Astrocyte (in vitro differentiated cells and primary cell): ENCODE measurements at places on chromosomes 2 and 18. TPM values are rescaled to one million over a fixed set of nuclear protein-coding genes. Genes with fewer than 3 reads are reported as not detected.

- DNase-seq = no peak
- peaks cover 4% of the 10 kb centered on the region for H3K4me1 ChIP-seq
- H3K27me3 ChIP-seq = no peaks in the 10 kb centered on the region
- H3K27ac ChIP-seq = no peak overlapping the region
- H3K4me3 ChIP-seq = no peak overlapping the region
Observed at GRCh38 chr2:9807555-9808305, 35.5 kb upstream of the TAF1B start.

DNA sequence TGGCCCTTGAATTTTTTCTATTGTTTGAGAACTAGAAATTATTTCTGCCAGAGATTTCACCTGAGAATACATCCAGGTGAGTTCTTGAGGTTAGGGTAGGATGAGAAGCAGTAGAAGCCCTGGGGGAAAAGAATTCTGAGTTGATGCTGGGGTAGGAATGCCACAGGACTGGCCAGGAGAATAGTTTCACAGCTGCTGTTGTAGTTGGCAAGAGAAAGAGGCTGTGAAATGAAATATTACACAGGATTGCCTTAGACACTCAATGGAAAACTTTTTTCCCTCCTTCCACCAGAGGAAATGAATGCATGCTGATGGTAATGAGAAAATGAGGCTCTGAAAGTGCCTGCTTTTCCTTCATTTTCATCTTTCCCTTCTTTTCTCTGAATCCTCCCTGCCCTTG is 54.6 kb downstream of the PRKCE start:
- no peak overlapping the region for H3K4me3 ChIP-seq
- DNase-seq = peak; percentile 16
- no peaks in the 10 kb centered on the region for H3K4me1 ChIP-seq
- peaks cover 4% of the 10 kb centered on the region for H3K27me3 ChIP-seq
- H3K27ac ChIP-seq = no peak overlapping the region
- no peaks in the 10 kb centered on the region for H3K36me3 ChIP-seq

The CLIP4 gene
- total RNA-seq = 14.7 and 18.4 TPM in 2 replicates

DNA sequence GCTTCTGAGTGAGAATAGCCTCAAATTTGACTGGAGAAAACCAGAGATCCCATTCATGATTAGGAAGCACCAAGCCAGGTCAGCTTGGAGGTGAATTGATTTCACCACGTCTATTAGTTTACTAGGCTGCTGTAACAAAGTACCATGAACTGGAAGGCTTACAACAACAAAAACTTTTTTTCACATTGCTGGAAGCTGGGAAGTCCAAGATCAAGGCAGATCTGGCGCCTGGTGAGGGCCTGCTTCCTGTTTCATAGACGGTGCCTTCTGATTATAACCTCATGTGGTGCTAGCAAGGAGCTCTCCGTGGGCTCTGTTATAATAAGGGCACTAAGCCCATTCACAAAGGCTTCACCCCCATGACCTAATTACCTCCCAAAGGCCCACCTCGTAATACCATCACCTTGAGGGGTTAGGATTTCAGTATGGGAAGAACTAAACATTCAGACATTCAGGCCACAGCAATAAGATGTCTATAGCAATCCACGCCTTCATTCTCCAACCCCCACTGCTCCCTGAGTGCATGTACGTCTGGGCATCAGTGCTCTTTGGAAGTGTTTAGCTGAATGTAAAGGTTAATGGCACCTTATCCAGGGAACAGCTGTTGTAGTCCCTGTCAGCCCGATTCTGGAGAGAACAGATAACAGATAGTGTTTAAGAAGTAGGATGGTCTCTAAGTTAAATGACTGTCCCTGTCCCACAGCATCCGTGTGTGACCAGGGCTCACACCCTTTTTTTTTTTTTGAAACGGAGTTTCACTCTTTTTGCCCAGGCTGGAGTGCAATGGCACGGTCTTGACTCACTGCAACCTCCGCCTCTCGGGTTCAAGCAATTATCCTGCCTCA is 89.2 kb downstream of the SOCS6 start:
- no peaks in the 10 kb centered on the region for H3K27me3 ChIP-seq
- no peak for DNase-seq
- no peak overlapping the region for H3K27ac ChIP-seq
- H3K36me3 ChIP-seq = no peaks in the 10 kb centered on the region
- peaks cover 13% of the 10 kb centered on the region for H3K4me1 ChIP-seq

DNA sequence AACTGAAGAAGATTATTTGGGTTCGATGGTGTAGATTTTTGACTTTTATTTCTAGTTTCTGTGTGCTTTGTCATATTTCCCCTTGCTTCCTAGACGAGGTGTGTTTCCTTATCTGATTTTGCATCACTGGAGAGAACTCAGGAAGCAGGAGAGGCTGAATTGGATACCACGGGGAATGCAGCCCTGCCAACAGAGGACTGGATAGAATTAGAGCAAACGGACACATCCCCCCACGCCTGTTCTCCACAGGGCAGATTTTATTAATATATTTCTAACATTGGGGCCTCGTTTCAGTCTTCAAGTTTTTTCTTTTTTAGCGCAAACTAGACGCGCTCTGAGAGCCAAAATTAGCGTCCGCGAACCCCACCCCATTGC is 678 bp upstream of the VAPA start:
- peak overlapping the region; percentile 98 for H3K27ac ChIP-seq
- peak; percentile 41 for DNase-seq
- no peaks in the 10 kb centered on the region for H3K36me3 ChIP-seq
- no peaks in the 10 kb centered on the region for H3K27me3 ChIP-seq
- H3K4me1 ChIP-seq = peaks cover 17% of the 10 kb centered on the region
- peak overlapping the region; percentile 86 for H3K4me3 ChIP-seq

DNA sequence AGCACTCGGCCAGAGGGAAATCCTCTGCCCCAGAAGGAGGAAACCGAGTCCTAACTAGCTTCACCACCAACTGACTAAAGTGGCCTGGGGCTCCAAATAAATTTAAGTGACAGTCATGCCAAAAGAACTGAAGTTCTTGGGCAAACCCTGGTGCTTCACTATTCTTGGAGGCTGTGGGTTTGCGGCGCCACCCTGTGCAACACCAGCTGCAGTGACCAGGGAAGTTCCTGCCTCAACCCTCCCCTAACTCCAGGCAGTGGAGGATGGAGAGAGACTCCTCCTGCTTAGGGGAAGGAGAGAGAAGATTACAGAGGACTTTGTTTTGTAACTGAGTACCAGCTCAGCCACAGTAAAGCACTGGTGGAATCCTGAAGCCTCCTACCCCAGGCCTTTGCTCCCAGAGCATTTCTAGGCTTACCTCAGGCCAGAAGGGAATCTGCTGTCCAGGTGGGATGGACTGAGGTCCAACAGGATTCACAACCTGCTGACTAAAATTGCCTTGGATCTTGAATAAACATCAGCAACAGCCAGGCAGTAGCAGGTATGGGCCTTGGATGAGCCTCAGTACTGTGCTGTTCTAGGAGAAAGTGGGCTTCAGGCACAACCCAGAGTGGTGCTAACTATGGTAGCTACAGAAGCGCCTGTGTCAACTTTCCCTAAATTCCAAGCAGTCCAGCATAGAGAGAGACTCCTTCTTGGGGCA is 29.4 kb upstream of the BMP10 start:
- H3K4me1 ChIP-seq = no peaks in the 10 kb centered on the region
- no peak overlapping the region for H3K4me3 ChIP-seq
- no peak for DNase-seq
- no peaks in the 10 kb centered on the region for H3K27me3 ChIP-seq
- H3K36me3 ChIP-seq = no peaks in the 10 kb centered on the region

The TRIM43 gene
- 0.70 TPM in 1 of 2 replicates, not detected in the other for total RNA-seq

DNA sequence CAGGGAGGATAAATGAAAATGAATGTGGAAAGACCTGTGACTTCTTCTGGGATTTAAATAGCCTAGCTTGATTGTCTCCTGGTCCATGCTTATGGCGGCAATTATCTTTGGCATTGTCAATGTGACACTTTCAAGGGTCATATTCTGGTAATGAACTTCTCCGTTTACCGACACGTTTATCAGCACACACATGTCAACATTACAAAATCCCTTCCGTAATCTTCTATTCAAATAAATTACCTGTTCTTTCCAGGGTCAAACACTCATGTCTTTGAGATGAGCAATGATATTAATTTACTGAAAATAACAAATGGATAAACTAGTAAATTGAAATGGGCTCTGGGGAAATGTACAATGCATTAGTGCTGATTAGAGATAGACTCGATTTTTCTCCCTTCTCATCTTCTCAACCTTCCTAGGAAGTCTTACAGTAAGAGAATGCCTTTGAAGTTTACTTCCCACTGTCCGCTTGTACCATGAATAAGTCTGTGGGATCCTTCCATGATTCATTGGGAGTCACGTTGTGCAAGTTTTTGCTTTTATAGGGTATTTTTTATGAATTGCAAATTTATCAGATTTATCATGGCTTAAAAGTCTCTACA is 646.3 kb upstream of the LRATD1 start:
- no peaks in the 10 kb centered on the region for H3K36me3 ChIP-seq
- H3K4me1 ChIP-seq = no peaks in the 10 kb centered on the region
- H3K27me3 ChIP-seq = no peaks in the 10 kb centered on the region
- no peak for DNase-seq
- H3K27ac ChIP-seq = no peak overlapping the region
- H3K4me3 ChIP-seq = no peak overlapping the region

DNA sequence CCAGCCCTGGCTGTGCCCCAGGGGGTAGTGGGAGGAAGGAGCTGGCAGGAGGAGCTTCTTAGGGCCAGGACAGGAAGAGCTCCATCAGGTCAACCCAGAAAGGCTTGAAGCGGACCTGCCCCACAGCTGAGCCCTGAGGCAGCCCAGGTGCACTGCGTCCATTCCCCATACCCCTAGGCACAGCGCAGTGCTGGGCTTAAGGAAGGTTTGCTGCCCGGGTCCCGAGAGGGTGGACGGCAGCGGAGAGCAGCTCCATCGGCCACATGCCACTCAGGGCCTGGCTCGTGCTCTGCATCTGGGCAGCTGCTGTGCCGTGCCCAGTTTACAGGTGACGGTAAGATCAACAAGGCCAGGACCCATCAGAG is 26.4 kb downstream of the DNMT3A start:
- no peak overlapping the region for H3K4me3 ChIP-seq
- no peaks in the 10 kb centered on the region for H3K36me3 ChIP-seq
- H3K27me3 ChIP-seq = no peaks in the 10 kb centered on the region
- DNase-seq = no peak
- peaks cover 6% of the 10 kb centered on the region for H3K4me1 ChIP-seq

The USP14 gene
- total RNA-seq = 95.6 and 102 TPM in 2 replicates

DNA sequence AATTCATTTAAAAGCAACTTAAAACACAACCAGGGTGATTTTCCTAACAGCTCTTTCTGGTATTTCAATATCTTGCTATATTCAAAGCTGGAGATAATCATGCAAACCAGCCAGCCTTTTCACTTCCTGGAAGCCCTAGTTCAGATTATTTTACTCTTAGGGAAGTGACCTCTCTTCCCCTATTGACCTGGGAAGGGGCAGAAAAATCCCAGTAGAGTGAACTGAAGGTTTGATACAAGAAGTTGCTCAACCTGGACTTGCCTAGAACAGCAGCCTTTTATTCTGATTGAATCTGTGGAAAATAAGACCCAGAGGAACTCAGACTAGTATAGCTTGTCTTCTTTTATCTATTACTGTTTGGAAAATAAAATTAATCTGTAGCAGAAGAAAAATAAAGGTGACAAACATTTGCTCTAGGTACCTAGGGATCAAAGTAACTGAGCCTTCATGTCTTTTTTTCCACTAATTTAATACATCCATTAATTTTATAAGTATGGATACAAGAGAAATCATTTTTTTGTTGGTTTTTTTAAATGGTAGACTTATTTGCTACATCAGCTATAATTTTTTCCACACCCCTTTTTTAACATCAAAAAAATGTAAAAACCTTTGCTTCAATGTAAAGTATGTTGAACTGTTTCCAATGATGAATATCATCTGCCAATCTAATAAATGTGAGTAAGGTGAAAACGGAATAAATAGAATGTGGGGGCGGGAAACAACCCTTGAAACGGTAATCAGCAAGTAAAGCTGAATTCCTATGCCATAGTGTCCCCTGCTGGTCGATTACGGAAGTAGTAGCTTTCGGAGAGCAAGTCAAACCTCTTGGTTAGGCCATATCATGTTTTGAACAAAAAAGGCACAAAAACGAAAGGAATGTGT is 629.9 kb downstream of the NRXN1 start:
- no peaks in the 10 kb centered on the region for H3K4me1 ChIP-seq
- H3K36me3 ChIP-seq = no peaks in the 10 kb centered on the region
- no peak overlapping the region for H3K4me3 ChIP-seq
- no peak overlapping the region for H3K27ac ChIP-seq
- peak; percentile 26 for DNase-seq

The LOXHD1 gene
- not detected in 2 replicates for total RNA-seq

- peaks cover 4% of the 10 kb centered on the region for H3K27me3 ChIP-seq
- H3K4me3 ChIP-seq = no peak overlapping the region
- DNase-seq = no peak
- H3K36me3 ChIP-seq = no peaks in the 10 kb centered on the region
Observed at GRCh38 chr2:238772635-238773297, 75.1 kb upstream of the TWIST2 start.
